ENCODE measurements at places on chromosomes 13 and 19. TPM values are rescaled to one million over a fixed set of nuclear protein-coding genes. Genes with fewer than 3 reads are reported as not detected.

The CATSPERD gene
- not detected for polyA plus RNA-seq

The OR4F17 gene
- not detected for polyA plus RNA-seq

The IQCN gene
- not detected for polyA plus RNA-seq

The LILRB5 gene
- polyA plus RNA-seq, result not detected

The KCNN1 gene
- not detected for polyA plus RNA-seq

The PTGIR gene
- polyA plus RNA-seq, result not detected

The CEBPA gene
- polyA plus RNA-seq, result 1.5 TPM
